Activated T-cell treated with anti-CD3 and anti-CD28 coated beads for 4 hours (primary cell): ENCODE measurements at places on chromosomes 1 and 21.

GRCh38 chr1:7940034-7940433 is 605 bp downstream of the TNFRSF9 start:
- DNase-seq, result no peak

DNA sequence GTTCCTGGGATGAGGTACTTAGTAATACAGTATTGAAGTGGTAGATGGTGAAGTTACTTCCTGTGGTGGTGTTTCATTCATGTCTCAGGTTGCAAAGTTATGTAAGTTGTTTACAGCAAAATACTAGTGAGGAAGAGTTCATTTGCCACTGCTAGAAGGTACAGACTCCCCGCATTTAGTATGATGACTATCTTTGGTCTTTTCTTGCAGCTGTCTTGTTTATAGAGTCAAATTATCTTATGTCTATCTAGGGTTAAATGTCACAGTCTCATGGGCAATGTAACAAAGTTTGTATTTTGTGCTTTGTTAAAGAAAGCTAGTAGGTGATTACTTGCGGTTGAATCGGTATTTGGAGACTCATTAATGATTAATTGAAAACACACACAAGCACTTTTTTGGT is 50.2 kb downstream of the LRRC8D start:
- DNase-seq, result no peak

DNA sequence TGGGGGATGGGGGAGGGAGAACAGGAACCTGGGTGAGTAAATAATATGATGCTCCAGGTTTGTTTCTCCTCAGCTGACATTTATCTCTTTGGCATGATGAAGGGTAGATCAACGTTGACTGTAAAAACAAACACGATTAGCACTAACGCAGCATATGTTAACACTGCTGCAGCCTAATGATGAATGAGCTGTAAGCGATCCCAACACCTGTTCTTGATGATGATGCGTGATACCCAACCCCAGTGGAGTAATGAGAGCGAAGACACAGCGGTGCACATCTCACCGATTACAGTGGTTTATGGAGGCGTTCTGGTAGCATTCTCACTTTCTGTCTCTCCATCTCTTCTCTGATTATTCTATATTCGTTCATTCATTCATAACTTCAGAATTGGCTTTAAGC is 640.4 kb downstream of the USP25 start:
- no peak for DNase-seq

- DNase-seq, result no peak
Observed at GRCh38 chr21:36156815-36157670, at the start of gene DOP1B. DOP1B (plus strand) TSS chr21:36156824; CDS start chr21:36164734, 7,910 bp downstream.

DNA sequence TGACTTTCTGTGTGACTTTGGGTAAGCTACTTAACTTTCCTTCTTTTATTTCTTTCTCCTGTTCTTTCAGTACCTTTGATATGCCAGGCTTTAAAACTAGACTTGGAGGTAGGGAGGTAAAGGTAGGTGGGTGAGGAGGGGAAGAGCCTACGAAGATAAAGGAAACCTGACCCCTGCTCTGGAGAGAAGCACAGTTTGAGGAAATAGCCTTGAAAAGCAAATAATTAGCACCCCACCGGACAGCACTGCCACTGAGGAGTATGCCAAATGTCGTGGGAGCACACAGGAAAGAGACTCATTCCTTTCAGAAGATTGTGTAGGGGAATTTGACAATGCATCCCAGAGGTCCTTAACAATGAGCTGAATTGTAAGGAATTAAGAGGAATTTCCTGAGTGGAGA is 65.2 kb upstream of the SPAG17 start:
- DNase-seq, result no peak
